Esophagus squamous epithelium (tissue), 5 donors: ENCODE measurements at places on chromosomes 5 and 9. TPM values are rescaled to one million over a fixed set of nuclear protein-coding genes. Genes with fewer than 3 reads are reported as not detected.

GRCh38 chr9:92610470-92611420 is 59.2 kb downstream of the IPPK start:
- no peak for DNase-seq

GRCh38 chr5:54905942-54906537 is 79.4 kb downstream of the ESM1 start:
- no peak for DNase-seq

DNA sequence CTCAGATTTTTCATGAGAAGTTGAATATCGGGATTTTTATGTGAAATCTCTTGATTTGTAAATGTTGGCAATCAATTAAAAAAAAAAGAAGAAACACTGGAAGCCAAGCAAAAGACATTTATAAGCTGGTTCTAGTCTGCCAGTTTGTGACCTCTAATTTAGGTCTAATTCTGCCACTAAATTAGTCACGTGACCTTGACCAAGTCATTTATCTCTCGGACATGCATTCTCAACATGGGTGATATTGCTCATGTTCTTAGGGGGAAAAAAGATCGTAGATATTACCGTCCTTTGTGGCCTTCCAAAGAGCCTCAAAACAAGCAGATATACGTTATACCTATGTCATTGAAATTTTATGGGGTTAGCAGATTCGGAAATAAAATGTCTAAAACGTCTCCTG is 52.9 kb upstream of the PTPDC1 start:
- no peak for DNase-seq

DNA sequence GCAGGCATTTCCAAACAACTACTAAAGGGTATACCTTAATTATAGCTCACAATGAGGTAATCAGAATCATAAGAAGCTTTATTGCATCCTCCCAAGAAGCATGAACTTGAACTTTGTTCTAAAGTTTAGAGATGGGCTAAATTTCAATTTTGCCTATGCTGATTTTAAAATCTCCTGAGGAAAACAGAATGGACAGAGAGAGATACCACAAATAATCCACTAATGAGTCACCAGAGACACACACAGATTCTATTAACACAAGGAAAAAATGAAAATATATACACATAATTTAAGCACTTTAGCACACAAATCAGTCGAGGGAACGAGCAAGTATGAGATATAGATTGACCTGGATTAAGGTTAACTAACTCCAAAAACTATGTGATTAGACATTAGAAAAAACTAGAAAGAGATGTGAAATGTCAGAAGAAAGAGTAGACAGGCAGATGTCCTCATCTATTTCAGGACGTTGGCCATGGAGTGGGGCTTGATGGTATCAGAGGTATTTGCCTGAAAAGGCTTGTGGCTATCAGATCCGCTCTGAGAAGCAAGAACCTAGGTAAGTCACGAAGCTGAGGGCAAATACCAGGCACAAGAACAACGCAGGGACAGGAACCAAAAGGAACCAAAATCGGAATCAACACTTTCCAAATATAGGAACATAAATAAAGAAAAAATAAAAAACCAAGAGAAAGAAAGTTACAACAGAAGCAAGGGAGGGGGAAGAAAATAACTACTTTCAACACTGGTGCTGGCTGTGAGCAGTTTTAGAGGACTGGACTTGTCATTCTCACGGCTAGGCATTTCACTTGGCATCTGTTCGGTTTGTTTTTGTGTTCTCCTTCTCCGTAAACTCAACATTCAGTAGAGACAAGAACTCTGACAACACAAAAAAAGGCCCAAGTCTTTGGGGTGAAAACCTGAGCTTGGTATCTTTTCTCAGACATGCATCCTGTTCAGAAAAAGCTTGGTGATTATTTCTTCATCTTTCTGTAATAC is 294.6 kb upstream of the PUM3 start:
- no peak for DNase-seq

GRCh38 chr5:132662004-132662401 is 4.0 kb downstream of the IL13 start:
- no peak for DNase-seq

DNA sequence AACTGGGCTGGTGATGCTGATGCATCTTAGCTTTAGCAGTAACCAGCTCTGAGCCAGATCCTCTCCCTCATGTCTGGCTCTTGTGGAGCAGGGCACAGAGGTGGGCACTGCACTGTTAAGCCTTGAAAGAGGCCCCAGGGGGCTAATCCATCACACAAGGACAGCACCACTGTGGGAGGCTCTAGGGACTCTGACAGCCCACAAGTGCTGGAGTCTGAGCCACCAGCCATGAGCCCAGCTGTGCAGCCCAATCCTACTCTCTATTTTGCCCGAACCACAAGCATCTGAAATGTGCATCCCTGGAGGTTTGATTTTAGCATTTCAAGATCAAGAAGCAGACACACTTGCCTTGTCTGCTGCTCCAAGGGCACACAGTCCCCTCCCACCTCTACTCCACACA is 407.1 kb upstream of the TRPC7 start:
- DNase-seq = no peak

GRCh38 chr9:83130541-83130940 is 67.6 kb upstream of the RASEF start:
- DNase-seq = no peak

Gene PCDHA5
- total RNA-seq = 0.15 TPM

Gene OR4F3
- 0.40 TPM for total RNA-seq

Gene ZFP2
- total RNA-seq = 1.1 TPM
